A375 (cell line): ENCODE measurements at places on chromosomes 13 and 19. TPM values are rescaled to one million over a fixed set of nuclear protein-coding genes. Genes with fewer than 3 reads are reported as not detected.

The CYP4F12 gene
- total RNA-seq = 0.53 and 1.2 TPM in 2 replicates

The CEACAM7 gene
- not detected in 2 replicates for total RNA-seq

The CRX gene
- total RNA-seq = not detected in 2 replicates

The KASH5 gene
- 0.79 and 1.0 TPM in 2 replicates for total RNA-seq

The KL gene
- not detected in 2 replicates for total RNA-seq

The ADGRE2 gene
- 0.82 and 1.3 TPM in 2 replicates for total RNA-seq

The PLPPR3 gene
- total RNA-seq = 0.03 TPM in 1 of 2 replicates, not detected in the other

The MISP3 gene
- total RNA-seq = 0.82 and 2.6 TPM in 2 replicates

The AXL gene
- 302 and 303 TPM in 2 replicates for total RNA-seq

The TEKTIP1 gene
- not detected in 2 replicates for total RNA-seq

The SBK3 gene
- 0.11 TPM in 1 of 2 replicates, not detected in the other for total RNA-seq

The FXYD1 gene
- 0.56 TPM in 1 of 2 replicates, not detected in the other for total RNA-seq

The LYPD5 gene
- total RNA-seq = 1.0 and 4.5 TPM in 2 replicates

The CCL25 gene
- not detected in 2 replicates for total RNA-seq

The ZNF223 gene
- total RNA-seq = 1.7 and 3.0 TPM in 2 replicates

The TSSK6 gene
- 2.1 and 2.8 TPM in 2 replicates for total RNA-seq

The PLVAP gene
- 0.11 TPM in 1 of 2 replicates, not detected in the other for total RNA-seq

The GSX1 gene
- total RNA-seq = not detected in 2 replicates

The CGB3 gene
- not detected in 2 replicates for total RNA-seq

The HSPB6 gene
- total RNA-seq = 0.40 TPM in 1 of 2 replicates, not detected in the other

The TTYH1 gene
- 0.27 and 2.3 TPM in 2 replicates for total RNA-seq

The RNF113B gene
- total RNA-seq = 0.23 TPM in 1 of 2 replicates, not detected in the other

The PODNL1 gene
- total RNA-seq = 0.24 TPM in 1 of 2 replicates, not detected in the other

The LRRC63 gene
- total RNA-seq = 0.08 and 0.13 TPM in 2 replicates

The RFX2 gene
- 4.9 and 5.6 TPM in 2 replicates for total RNA-seq

The TRIM13 gene
- 9.8 and 12.0 TPM in 2 replicates for total RNA-seq

The PRODH2 gene
- not detected in 2 replicates for total RNA-seq

The TMEM238 gene
- 1.1 and 1.6 TPM in 2 replicates for total RNA-seq

The SYNE4 gene
- 0.19 TPM in 1 of 2 replicates, not detected in the other for total RNA-seq

The ZGLP1 gene
- 1.0 and 2.4 TPM in 2 replicates for total RNA-seq

The SYCN gene
- total RNA-seq = not detected in 2 replicates

The TRIM28 gene
- 873 and 886 TPM in 2 replicates for total RNA-seq

The ZNF793 gene
- total RNA-seq = 1.7 and 1.9 TPM in 2 replicates

The TNFSF9 gene
- 11.8 and 12.5 TPM in 2 replicates for total RNA-seq

The SIGLEC11 gene
- not detected in 2 replicates for total RNA-seq

The HCST gene
- total RNA-seq = 1.2 TPM in 1 of 2 replicates, not detected in the other

The PTPRS gene
- 106 and 118 TPM in 2 replicates for total RNA-seq
